Glutamatergic neuron (in vitro differentiated cells): ENCODE measurements at places on chromosomes 5 and 9. TPM values are rescaled to one million over a fixed set of nuclear protein-coding genes. Genes with fewer than 3 reads are reported as not detected.

Gene PCDHB7
- 3.4 TPM for total RNA-seq

- peak overlapping the region; percentile 30 for H3K4me3 ChIP-seq
- H3K4me1 ChIP-seq: peaks cover 19% of the 10 kb centered on the region
- H3K27ac ChIP-seq: peak overlapping the region; percentile 88
- peaks cover 1% of the 10 kb centered on the region for H3K27me3 ChIP-seq
These were observed 609.5 kb upstream of the RGMB start for GRCh38 chr5:98163796-98164493.

GRCh38 chr5:166551384-166551783, 1740.1 kb upstream of the WWC1 start:
- H3K27ac ChIP-seq: no peak overlapping the region
- no peak for DNase-seq
- no peaks in the 10 kb centered on the region for H3K27me3 ChIP-seq
- no peaks in the 10 kb centered on the region for H3K4me1 ChIP-seq
- H3K36me3 ChIP-seq: no peaks in the 10 kb centered on the region
- H3K4me3 ChIP-seq: no peak overlapping the region

DNA sequence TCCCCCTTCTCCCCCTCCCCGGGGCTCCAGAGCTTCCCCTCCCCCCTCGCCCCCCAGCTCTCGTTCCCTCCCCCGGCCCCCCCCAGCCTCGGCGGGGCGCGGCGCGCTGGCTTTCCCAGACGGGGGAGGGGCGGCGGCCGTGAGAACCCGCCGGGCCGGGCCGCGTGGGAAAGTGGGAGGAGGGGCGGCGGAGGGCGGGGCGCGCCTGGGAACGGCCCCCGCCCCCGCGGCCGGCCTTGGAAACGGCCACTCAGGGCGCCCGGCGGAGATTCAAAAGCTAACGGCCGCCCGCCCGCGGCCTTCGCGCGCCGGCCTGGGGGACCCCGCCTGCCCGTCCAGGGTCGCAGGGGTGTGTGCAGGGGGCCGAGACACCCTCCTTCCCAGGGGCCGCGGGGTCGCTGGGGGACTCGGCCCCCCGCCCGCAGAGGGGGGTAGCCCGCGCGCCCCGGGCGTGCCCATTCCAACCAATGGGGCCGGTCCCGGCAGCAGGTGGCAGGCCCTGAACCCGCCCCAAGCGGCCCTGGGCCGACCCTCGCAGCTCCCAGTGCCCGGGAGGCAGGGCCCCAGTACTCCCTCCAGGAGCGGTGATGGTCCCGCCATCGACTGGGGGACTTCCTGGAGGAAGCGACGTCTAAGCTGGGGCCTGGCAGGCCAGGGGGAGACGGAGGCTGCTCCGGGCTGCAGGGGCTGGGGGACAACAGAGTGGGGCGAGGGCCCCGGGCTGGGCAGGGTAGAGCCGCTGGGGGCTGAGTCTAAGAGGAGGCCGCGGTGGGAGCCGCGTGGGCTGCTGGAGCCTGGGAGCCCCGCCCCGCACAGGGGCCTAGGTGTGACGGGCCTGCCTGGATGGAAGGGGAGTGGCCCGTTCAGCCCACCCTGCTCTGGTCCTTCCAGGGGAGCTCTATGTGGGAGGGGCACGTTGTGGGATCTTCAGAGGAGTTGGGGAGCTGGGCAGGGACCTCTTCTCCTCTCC, 14.2 kb upstream of the NRARP start:
- no peak overlapping the region for H3K27ac ChIP-seq
- H3K27me3 ChIP-seq: no peaks in the 10 kb centered on the region
- peaks cover 5% of the 10 kb centered on the region for H3K4me1 ChIP-seq

DNA sequence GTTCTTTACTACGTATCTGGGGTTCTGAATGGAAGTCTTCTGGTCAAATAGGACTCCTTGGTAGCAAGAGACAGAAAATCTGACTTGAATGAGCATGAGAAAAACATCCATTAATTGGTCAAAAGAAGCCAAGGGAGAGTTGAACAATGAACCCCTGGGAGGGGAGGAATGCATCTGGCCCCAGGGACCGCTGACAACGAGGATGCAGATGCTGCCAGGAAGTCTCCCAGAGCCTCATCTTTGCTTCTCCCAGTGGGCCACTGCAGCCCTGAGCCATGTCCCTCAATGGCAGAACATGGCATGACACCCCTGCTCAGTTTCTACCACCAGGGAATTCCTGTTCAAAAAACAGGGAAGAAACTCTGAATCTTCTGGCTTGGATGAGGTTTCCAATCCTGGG, 50.5 kb upstream of the ICE1 start:
- H3K4me1 ChIP-seq: peaks cover 22% of the 10 kb centered on the region
- H3K36me3 ChIP-seq: no peaks in the 10 kb centered on the region
- no peak overlapping the region for H3K4me3 ChIP-seq
- DNase-seq: no peak

- no peaks in the 10 kb centered on the region for H3K27me3 ChIP-seq
- H3K4me1 ChIP-seq: peaks cover 16% of the 10 kb centered on the region
These were observed 12.1 kb downstream of the PDCL start for GRCh38 chr9:122816163-122816867.
